NCI-H460 (cell line): ENCODE measurements at places on chromosomes 12 and 14.

GRCh38 chr12:65355461-65355860 lies 77.0 kb downstream of the MSRB3 start:
- DNase-seq = no peak

GRCh38 chr12:92335831-92336230 lies 190.2 kb upstream of the BTG1 start:
- no peak for DNase-seq

GRCh38 chr14:76812093-76812421 lies 625 bp downstream of the ANGEL1 start:
- no peak for DNase-seq

DNA sequence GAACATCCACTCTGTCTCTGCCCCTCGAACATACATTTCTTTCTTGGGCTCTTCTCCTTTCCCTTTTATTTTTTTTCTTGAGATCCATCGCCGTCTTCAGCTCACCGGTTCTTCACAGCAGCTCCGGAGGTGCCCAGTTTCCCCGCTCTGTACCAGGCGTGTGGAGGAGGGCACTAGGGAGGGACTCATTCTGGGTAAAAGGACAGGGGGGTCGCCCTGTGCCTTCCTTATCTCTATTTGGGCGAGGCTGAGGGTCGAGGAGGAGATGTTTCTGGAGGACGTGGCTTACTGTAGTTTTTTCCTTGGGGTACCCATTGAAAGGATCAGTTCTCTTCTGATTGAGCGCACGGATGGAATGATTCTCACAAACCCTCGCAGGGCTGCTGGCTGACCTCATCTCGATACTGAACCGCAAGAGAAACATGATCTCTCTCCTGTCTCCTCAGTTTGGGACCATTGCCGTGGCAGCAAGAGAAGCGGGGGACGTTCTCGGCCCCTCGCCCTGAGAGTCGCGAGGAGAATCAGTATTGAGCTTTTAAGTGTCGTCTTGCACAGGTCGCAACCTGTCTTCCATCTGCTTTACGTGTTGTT lies 386 bp downstream of the LIN52 start:
- DNase-seq = no peak

DNA sequence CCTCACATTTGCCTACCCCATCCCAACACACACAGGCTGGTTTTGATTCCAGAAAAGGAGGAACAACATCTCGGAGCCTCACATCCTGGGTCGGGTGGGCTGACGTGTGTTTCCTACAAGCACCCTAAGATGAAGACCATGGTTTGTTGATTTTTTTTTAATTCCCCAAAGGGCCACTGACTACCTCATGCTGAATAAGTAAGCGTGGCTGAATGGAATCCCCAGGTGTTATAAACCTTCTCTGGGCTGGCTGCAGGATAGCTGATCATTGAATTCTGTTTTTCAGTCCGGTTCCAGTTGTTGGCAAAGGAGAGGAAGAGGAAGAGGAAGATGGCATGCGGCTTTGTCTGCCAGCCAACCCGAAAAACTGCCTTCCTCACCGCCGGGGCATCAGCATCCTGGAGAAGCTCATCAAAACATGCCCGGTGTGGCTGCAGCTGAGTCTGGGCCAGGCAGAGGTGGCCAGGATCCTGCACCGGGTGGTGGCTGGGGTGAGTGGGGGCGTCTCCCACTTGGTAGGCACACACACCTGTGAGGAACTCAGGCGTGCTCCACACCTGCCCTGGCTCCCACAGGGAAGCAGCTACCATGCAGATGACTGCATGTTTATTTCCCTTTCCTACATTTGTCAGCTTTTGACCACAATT lies 42.0 kb downstream of the RIN3 start:
- DNase-seq = no peak

GRCh38 chr12:25797386-25797785 lies 161.1 kb upstream of the RASSF8 start:
- no peak for DNase-seq

DNA sequence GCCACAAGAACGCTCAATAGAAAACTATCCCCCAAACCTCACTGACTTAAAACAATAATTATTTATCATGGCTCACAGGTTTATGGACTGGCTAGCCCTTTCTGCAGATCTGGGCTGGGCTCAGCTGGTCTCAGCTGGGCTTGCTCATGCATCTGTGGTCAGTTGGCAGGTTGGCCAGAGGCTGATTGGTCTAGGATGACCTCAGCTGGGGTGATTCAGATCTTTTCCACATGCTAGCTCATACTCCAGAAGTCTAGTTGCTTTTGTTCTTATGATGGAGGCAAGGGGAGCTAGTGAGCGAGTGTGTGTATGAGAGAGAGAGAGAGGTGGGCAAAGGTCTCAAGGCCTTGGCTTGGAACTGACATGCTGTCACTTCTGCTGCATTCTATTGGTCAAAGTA lies 181.2 kb upstream of the NRXN3 start:
- no peak for DNase-seq

- DNase-seq = no peak
Measured at GRCh38 chr14:99427632-99428300, 52.9 kb downstream of the SETD3 start.

DNA sequence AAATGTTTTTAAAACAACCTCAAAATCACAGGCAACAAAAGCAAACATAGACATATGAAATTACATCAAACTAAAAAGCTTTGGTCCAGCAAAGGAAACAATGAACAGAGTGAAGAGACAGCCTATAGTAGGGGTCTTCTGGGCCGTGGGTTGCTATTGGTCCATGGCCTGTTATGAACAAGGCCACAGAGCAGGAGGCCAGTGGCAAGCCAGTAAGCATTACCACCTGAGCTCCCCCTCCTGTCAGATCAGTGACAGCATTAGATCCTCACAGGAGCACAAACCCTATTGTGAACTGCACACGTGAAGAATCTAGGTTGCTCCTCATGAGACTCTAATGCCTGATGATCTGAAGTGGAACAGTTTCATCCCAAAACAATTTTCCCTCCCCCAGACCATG lies 174.0 kb downstream of the DIO2 start:
- DNase-seq = no peak

- no peak for DNase-seq
Measured at GRCh38 chr12:130337488-130338303, at the start of gene PIWIL1. TSS of gene PIWIL1 (plus strand) at chr12:130337887. CDS start at chr12:130342592, 4,705 bp downstream.

- DNase-seq = no peak
Measured at GRCh38 chr14:91354979-91355685, 62.5 kb downstream of the CCDC88C start.

- DNase-seq = no peak
Measured at GRCh38 chr14:98931911-98932310, 340.1 kb downstream of the BCL11B start.

GRCh38 chr14:36426836-36427235 lies 93.2 kb downstream of the NKX2-1 start:
- DNase-seq = no peak

- peak; percentile 83 for DNase-seq
Measured at GRCh38 chr12:92144631-92145480, 790 bp downstream of the BTG1 start.

- no peak for DNase-seq
Measured at GRCh38 chr12:30997685-30998440, 71.3 kb downstream of the TSPAN11 start.

DNA sequence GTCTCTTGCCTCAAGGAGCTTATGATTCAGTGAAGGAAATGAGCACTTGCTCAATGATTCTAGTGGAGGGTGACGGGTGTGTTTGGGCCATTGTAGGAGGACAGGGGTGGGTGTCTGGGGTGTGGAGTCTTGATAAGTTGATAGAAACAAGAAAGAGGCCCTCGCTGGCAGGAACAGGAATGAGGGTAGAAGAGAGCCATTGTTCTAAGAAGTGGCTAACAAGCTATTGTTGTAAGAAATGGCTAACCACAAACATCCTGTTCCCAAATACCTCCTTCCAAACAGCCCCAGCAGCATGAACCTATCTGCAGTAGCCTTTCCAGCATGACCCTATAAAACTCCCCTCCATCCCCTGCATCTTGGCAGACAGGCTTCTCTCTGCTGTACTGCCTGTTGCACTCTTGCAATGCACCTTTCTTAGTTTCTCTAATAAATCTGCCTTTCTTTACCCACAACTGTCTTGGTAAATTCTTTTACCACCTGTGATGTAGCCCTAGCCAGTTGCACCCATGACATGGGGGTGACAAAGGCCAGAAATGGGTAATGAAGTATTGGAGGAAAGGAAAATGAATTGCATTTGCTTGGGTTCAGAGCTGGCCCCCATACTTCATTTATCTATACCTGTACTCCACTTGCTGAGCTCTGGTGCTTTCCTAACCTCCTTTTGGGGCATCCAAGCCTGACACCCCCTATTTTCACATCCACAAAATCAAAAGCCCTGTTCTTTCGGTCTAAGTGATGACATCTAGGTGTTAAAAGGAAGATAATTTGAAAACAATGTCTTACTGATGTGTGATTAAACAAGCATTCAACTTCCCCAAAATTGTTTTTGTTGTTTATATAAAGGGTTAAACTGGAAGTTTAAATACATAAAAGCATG lies 389.1 kb downstream of the GRIN2B start:
- DNase-seq = no peak

GRCh38 chr12:92139634-92140150 lies 6.0 kb downstream of the BTG1 start:
- no peak for DNase-seq

DNA sequence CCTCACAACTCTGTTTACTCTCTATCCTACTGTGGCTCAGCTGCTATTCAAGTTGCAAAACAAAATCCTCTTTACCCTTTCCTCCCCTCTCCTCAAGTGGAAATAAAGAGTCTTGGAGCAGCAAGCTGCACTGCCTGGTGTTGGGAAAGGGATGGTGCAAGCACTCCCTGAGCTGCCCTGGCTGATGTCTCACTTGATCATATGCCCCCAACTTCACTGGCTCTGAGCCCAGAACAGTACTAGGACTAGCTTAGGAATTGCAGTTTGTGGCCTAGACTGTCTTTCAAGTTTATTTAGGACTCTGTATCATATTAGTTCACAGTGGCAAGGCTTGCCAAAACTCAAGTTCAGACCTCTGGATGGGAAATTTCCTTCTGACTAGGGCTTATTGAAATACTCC lies 1683.8 kb upstream of the SEL1L start:
- DNase-seq = no peak

DNA sequence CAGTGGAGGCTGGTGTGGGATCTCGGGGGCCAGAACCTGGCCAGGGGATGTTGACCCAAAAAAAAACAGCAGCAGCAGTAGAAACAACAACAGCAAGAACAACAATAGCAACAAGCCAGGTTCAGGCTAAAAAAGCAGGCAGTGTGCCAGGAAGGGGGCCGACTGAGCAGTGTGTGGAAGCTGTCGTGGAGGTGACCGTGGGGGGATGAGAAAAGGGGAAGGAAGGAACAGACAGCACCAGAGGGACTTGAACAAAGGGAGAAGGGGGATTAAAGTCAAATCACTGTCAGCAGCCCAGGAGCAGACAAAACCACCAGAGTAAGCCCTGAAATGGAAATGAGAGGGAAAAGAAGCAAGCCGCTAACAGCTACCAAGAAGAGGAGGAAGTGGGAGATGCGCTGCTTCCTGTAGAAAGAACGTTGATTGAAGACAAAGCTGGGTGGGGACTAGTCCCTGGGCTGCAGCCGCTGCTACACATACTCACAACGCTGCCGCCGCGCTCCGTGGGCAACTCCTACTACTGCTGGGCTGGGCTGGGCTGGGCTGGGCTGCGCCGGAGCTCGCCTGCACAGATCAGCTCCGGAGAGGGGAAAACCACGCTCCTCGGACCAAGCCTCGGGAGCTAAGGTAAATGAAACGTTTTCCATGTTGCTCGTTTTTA lies at the start of gene GNG2:
Gene GNG2, plus strand, starts transcription at position 449 of the 661 bp plus-strand sequence. CDS start 90,067 bp downstream, outside the sequence.
- peak; percentile 24 for DNase-seq
